ENCODE measurements at places on chromosomes 1 and 21.

DNA sequence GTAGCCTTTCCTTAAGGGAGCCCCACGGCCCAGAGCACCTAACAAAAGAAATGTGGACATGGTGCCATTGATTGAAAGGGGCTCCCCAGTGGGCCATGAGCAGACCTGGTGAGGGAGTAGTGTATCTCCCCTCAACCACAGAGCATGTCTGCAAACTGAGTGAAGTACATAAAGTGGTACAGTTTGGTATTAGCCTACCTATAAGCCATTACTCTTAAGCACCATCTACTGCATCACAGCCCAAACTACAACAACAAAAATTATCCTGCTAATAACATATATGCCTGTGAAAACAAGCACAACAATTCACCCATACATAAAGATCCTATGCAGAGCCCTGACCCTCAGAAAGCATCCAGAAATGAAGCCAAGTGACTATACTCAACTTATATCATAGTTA is 407.8 kb downstream of the PTPRC start:
- DNase-seq = no peak

- no peak for DNase-seq
Measured at GRCh38 chr21:30148906-30149305, 17.7 kb downstream of the CLDN17 start.

- DNase-seq = peak; percentile 91
Measured at GRCh38 chr1:23394684-23395083, 25.0 kb upstream of the ZNF436 start.

DNA sequence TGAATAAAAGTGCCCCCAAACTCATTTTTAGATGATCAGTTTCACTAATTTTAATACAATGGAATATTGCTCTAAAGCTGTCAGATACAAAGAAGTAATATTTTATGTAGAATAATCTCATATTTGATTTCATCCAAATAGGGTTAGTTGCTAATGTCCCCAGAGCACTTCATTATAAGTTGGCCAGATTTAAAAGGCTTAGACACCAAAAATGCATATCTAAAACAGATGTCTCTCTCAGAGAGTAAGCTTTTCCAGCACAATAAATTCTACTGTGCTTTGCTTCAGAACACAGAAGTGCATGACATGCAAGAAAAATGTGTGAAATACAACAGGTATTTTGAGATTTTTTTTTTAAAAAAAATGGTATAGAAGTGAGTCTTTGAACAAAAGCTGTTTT is 194.2 kb downstream of the LRRIQ3 start:
- no peak for DNase-seq

DNA sequence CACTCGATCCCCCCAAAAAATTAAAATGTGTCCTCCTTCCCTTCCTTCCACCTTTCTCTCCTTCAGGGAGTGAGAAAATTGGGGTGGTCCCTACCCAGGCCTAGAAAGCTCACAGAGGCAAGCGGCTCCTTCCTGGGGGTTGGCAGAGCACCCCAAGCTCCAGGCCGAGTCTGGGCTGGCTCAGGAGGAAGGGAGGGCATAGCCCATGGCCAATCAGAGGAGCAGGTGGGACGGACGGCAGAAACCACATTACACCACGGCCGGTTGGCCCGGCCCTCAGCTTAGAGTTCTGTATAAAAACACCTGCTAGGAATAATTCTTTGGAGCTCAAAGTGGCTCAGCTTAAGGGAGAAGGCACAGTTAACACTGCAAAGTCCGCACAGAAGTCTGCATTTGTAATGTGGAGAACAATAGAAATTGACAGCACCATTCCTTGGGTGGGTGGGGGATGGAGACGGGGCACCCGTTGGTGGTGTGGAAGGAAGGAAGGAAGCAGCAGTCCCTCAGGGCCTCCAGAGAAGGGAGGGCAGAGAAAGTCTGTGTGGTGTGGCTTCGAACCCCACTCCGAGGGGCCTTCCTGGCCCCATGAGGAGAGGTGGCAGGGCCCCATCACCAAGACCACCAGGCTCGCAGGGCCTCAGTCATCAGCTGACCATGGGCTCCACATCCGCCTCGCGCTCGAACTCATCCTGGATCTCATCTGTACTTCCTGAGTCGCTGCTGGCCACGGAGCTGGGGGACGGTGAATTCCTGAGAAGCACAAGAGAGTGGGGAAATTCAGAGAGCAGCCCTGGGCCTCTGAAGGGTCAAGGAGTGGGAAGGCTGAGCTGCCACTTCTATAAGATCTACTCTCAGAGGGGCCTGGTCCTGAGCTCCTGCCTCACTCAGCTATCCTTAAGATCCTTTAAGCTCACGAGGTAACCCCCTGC is 5.8 kb upstream of the ALDH4A1 start:
- no peak for DNase-seq

DNA sequence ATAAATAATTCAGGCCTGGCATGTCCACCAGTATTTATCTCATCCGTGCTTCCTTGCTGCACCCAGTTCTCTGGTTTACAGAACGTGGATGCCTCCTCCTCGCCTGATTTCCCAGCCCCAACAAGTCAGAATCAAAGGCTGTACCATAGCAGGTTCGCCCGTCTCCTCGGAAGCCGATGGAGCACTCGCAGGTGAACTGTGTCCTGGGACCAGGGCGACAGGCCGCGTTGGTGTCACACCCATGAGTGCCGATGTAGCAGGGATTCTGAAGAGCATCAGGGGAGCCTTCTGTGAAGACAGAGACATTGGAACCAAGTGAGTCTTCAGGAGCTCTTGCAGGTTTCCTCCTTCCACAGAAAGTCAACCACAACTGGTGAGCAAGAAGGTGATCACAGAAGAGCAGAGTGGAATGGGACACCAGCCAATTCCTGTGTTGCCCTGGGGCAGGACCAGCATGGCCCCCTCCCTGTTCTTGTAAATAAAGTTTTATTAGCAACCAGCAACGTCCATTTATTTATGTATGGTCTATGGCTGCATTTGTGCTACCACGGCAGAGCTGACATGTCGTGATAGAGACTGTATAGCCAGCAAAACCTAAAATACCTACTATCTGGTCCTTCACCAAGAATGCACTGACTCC is 40.8 kb downstream of the NID1 start:
- DNase-seq = peak; percentile 21

DNA sequence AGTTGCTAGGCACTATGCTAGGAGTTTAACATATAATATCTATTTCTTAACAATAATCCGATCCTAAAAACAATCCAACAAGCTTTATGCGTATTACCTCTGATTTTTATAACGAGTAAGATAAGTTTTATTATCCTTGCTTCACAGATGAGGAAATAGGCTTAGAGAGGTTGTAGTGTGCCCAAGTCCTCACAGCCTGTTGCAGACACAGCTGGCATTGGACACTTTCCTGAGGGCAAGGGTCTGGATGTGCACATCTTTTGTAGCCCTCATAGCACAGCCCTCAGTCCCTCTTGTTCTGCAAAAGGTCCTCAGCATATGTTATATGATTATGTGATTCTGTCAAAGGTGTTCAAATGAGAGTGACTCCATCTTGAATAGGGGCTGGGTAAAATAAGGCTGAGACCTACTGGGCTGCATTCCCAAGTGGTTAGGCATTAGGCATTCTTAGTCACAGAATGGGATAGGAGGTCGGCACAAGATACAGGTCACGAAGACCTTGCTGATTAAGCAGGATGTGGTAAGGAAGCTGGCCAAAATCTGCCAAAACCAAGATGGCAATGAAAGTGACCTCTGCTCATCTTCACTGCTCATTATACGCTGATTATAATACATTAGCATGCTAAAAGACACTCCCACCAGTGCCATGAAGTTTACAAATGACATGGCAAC is 75.7 kb upstream of the F3 start:
- DNase-seq = peak; percentile 97

DNA sequence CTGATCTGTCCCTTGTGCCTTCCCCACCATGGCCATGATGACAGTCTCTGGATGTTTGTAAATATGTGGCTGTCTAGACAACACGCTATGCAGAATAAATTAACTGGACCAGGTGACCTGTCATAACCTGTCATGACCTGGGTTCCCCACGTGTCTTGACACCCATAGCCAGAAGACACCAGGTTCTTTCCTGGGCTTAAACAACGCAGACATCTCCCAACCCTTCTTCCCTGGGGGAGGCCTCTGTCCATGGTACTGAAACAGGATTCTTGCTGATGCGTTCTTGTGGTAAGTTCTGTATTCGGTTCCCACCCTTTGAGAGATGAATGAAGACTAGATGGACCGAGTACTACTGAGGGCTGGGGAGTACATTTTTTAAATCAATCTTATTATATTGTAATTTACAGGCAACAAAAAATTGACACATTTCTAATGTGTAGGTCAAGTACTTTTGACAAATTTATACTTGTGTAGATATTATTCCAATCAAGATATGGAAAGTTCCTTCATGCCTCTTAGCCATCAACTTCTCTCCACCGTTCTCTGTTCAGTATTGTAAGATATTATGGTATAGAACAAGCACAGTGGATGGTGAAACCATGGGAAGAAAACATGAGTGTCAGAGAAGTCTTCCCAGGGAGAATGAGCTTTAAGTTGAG is 738.8 kb downstream of the PTPRU start:
- DNase-seq = peak; percentile 53

GRCh38 chr1:6426277-6426971 is 1.8 kb downstream of the ESPN start:
- no peak for DNase-seq

- DNase-seq = no peak
Measured at GRCh38 chr1:8023995-8024313, 2.2 kb downstream of the ERRFI1 start.

- DNase-seq = no peak
Measured at GRCh38 chr1:162578071-162578700, 16.7 kb downstream of the UAP1 start.

DNA sequence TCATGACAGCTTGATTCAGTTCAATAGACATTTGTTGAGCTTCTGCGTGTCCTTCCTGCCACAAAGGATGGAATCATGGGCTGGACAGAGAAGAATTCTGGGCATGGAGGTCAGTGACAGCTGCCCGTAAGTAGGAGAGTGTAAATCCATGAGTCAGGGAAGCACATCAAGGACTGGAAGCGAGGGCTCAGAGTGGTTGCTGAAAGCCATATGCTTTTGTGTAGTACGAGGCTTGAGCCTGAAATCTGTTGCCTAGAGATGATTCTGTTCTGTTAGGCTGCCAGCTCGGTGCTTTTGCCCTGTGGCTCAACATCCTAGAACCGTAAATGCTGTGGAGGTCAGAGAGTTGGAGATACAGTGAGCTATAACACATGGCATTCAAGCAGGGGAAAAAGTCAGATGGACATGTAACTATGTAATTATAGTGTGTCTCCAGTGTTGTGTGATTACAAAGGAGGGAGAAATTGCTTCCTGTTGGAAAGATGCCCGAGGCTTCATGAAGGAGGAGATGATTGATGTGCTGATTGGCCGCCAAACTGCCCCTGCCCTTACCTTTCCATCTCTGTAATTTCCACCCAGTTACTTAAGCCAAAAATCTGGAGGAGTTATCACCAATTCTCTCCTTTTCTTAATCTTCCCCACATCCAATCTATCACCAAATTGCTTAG is 92.8 kb upstream of the CACNA1E start:
- DNase-seq = no peak

- DNase-seq = peak; percentile 59
Measured at GRCh38 chr1:113226148-113226547, 153.2 kb downstream of the LRIG2 start.

Measured in M059J (cell line).